Spinal cord (tissue), 10 donors: ENCODE measurements at places on chromosomes 1 and 21.

- DNase-seq: no peak
Observed at GRCh38 chr21:43918385-43918947, 53.4 kb downstream of the AGPAT3 start.

DNA sequence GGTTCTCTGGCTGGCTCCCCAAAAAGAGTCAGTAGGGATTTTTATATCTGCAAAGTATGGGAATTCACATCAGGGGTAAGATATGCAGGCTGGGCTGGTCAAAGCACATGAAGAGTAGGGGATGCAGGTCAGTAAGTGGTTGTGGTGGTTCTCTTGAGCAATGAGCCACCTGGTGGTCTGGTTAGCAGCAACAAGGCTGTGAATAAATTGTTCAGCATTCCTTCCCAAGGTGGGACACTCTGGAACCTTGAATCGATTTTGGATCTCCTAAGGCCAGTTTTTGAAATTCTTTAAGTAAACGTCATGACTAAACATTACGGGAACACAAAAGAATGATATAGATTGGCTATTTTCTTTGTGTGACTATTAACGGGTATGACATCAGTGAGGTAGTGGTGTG lies 563.0 kb upstream of the NEGR1 start:
- no peak for DNase-seq

- DNase-seq: no peak
Observed at GRCh38 chr1:17579951-17580939, 40.7 kb downstream of the ARHGEF10L start.

DNA sequence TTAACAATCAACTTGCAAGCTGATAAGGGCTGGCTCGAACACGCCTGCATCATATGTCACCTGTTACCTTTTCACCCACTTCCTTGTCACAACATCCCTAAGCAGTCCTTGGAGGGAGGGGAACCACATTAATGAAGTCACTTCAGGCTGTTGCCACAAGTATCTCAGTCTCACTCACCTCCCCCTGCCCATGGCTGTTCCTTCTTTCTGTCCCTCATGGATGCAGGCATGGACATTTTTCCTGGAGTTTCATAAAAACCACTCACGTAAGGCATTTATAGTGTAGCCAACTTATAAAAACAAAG lies 76.8 kb upstream of the ANGPTL1 start:
- DNase-seq: no peak

- no peak for DNase-seq
Observed at GRCh38 chr1:117886101-117886795, 43.2 kb downstream of the GDAP2 start.

DNA sequence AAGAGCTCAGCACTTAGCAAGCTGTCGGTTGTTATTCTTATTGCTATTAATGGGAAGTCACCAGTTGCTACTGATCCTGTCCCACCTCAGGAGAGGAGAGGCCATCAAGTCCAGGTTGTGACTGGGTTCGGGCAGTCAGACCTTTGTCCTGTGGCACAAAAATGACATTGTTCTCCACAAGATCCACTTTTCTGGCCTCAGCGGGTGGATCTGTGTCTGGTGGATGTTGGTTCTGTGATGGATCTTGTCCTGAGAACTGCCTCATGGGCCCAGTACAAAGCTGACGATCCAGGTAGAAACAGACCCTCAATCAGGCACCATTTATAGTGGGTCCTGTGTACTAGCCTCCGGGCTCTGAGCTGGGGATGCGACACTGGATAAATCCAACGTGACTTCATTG lies 26.9 kb downstream of the TRIM67 start:
- DNase-seq: no peak

DNA sequence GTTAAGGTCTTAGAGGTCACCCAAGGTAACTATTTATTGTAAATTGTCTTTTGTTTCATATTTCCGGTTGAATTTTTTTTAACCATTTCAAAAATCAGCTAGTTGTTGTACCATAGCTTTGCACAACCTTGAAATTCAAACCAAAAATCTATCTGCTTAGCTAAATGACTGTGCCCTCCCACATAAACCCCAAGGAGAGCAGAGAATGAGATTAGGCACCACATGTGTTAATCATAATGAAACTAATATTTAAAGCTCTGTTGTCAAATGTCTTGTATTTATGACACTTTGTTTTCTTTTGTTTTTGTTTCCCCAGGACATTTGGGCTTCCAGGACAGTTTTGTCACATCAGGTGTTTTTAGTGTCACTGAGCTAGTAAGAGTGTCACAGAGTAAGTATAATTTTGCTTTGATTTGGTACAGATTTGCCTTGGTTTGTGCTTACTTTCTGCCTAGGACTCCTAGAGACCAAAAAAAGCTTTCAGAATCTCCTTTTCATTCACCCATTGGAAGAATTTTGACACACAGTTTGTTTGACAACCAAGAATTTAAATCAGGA lies 249.9 kb downstream of the NFIA start:
- DNase-seq: no peak

- DNase-seq: no peak
Observed at GRCh38 chr1:32971576-32971975, 7.0 kb upstream of the RNF19B start.
